Stimulated activated CD8-positive, alpha-beta memory T cell treated with anti-CD3 and anti-CD28 coated beads, Interleukin-4, amount 100 ng/mL, for 48 hours (primary cell): ENCODE measurements at places on chromosomes 1 and 21.

DNA sequence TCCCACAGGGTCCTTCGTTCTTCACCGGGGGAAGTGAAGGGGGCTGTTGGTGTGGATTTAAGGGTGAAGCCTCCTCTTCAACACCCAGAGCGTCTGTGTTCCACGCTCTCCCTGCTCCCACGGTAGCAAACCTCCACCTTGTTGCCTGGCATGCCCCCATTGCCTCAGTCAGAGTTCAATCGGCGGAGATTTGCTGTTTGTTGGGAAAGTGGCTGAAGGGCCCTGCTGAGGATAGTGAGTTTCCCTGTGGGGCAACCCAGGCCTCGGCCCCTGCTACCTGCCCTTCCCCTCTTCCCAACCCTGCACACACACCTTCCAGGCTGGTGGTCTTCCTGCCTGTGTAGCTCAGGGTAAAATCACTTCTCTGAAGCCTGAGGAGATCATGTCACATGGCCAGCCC is 60.5 kb downstream of the TOR1AIP2 start:
- no peak for DNase-seq

DNA sequence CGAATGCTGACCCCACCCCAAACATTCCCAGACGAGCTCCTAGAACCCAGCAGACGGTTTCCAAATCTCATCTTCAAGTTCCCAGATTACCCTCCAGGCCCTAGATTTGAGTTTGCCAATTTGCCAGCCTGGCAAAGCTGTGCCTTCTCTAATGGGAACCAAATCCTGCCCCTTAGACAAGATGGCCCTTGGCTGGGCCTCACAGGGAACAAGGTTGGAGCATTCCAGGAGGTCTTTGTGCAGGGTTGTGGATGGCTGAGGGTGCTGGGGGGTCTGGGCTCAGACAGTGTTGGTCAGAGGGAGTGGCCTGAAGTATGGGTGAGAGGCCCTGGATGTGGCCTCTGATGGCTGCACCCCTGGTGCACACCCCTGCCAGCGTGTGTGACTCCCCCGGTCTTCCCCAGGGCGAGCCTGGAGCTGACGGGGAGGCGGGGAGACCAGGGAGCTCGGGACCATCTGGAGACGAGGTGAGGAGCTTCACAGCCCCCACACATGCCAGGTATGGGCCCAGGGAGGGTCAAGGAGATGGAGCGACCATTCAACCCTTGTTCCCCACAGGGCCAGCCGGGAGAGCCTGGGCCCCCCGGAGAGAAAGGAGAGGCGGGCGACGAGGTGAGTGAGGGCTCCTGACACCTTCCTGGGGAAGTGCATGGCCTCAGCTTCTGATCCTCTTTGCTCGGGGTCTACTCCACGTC is 10.2 kb downstream of the COL6A1 start:
- DNase-seq = peak; percentile 18

DNA sequence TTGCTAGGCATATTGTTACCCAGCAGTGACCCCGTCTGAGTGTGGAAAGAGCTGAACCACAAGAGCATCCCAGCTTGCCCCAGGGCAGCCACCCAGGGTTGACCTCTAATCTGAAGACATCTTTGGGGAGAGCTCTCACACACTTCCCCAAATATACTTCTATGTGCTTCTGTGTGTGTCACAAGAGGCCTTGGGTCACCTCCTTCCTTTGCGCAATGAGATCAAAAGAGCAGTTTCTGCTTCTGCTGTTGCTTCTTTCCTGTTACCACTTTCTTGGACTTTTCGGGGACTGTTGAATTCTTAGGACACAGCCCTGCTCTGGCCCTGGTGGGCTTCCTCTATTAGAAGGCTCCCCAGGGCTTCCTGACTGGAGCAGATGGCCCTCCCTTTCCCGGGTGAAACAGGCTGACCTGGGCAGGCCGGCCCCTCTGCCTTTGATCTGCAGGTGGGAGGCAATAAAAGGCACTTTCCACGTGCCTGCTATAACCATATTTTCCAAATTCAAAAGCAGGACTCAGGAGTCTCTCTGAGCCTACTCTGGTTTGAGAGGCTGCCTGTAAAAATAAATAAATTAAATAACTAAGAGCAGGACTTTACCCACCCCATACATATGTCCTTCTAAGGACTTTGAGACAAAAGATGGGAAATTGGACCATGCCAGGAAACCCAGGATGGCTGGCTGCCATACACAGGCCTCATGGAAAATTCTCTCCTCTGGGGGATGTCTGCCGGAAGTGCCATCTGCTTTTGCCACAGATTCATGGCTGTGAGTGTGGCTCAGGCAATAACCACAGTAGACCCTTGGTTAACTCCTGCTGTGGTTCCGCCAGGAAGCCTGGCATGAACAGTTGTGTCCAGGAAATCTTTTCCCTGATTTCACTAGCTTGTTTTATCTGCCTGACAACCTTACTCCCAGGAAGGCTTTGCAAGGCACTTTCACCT is 28.3 kb upstream of the RCSD1 start:
- peak; percentile 45 for DNase-seq

GRCh38 chr1:68725001-68725752 is 228.3 kb upstream of the DEPDC1 start:
- no peak for DNase-seq

DNA sequence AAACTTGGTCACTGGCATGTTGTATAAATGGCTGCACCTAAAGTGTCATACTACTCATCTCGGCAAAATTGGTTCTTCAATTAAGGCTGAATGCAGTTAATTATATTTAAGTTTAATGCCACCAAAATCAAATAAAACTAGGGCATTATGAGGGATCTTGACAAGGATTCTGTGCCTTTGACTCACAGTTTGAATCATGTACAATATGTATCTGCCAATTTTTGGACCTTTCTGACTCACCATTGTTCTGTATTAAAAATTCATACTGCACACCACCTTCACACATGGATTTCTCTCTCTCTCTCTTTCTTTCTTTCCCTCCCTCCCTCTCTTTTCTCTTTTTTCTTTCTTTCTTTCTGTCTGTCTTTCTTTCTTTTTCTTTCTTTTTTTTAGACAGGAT is 14.1 kb upstream of the STXBP3 start:
- DNase-seq = no peak

DNA sequence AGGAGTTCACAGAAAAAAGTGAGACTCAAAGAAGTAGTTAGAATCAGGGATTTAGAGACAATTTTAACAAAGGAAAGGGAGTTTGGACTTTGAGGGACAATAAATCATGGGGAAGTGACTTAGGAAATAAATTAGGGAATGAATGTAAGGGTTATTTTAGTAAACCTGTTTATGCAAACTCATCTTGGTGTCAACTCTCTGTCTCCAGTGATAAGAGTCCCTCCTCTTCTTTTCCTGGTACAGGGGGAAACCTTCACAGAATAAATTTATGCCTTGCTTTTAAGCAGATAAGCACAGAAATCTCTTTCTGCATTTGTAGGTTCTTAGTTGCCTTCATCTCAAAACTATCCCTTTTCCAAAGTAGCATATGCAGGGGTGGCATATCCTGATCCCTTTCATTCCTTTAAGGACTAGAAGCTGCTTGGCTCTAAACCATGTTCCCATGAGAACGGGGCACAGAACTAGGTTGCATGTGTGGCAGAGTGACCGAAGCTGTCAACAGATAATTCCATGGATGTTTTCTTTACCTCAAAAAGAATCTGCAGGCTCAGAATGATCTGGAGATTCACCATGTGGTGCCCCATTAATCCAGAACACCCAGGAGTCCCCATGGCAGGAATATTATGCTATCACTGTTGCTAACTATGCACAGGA is 155.4 kb downstream of the ZNF648 start:
- no peak for DNase-seq

GRCh38 chr1:107132195-107132594 is 8.6 kb upstream of the NTNG1 start:
- DNase-seq = no peak

- DNase-seq = peak; percentile 81
Measured at GRCh38 chr21:29342363-29342957, 43.7 kb downstream of the BACH1 start.

DNA sequence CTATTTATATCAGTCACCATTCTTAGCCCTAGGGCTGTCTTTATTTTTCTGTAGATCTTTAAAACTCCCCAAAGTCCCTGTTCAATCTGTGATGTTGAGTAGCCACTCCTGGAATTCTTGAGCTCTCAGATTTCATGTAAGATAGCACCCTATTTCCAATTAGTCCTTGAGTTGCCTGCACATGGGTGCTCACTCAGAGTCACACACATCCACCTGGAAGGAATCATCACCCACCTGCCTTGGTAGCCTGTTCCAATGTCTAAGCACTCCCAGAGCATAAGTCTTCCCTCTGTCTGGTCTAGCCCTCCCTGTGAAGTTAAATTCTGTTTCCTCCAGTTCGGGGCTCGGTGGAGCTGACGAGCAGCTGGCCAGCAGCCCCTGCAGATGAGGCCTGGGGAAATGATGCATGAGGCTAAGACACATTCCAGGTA is 14.7 kb upstream of the ATF3 start:
- DNase-seq = no peak

GRCh38 chr1:117826540-117827078 is 102.8 kb downstream of the GDAP2 start:
- DNase-seq = no peak

GRCh38 chr1:171641076-171641864 is 11.2 kb downstream of the MYOC start:
- no peak for DNase-seq

DNA sequence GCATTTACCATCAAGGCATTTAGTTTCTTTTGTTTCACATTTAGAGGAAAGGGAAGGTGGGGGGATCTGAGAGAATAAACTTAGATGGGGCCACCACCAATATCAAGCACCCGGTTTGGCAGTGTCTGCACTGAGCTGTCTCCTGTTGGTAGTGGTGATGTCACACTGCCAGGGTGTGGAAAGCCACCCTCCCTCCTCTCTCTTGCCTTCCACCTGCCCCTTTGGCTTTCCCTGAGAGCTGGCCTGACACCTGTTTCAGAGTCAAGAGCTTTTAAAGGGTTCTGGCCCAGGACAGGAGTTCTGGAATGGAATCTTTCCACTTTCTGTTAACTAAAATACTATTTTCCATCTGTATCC is 13.4 kb downstream of the ATF3 start:
- DNase-seq = no peak

GRCh38 chr1:996851-997712 is 2.8 kb downstream of the HES4 start:
- DNase-seq = no peak

GRCh38 chr1:56491441-56491840 is 87.9 kb downstream of the PLPP3 start:
- no peak for DNase-seq

DNA sequence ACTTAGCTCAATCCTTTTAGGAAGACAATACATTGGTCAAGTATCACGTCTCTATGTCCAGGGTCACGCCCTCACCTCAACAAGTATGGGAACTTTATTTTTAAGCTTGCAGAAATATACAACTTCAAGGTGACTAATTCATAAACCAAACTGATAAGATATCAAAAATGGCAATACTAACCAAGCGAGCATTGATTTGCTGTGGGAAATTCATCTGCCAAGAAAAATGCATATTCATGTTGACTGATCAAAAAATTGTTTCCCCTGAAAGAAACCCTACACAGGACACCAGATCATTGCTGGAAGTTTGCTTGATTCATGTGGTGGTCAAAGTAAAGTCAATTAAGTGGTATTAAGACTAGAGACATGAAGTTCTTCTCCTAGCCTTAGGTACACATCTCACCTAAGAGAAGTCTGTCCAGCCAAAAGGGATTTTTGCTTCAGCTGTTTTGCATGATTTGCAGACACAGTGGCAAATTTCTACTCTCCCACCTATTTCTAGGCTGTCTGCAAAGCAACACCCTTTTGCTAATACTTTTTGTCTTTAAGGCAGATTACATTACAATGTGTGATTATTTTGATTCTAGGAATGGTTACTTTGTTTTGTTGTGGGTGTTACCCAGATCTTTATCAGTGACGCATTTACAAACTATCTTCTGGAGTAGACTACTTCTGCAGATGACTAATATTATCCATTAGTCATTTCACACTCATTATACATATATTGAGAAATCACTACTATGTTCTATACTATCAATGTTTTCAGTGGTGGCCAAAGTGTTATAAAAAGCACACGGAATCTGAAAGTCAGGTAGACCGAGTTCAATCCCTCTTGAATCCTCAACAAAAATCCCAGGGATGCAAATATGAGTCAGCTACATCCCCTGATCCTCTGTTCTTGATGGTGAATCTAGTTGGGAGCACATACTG is 12.4 kb downstream of the SAMSN1 start:
- DNase-seq = no peak

GRCh38 chr1:198771563-198772153 is 132.8 kb downstream of the PTPRC start:
- no peak for DNase-seq

GRCh38 chr1:97433094-97433823 is 487.6 kb downstream of the DPYD start:
- DNase-seq = no peak

DNA sequence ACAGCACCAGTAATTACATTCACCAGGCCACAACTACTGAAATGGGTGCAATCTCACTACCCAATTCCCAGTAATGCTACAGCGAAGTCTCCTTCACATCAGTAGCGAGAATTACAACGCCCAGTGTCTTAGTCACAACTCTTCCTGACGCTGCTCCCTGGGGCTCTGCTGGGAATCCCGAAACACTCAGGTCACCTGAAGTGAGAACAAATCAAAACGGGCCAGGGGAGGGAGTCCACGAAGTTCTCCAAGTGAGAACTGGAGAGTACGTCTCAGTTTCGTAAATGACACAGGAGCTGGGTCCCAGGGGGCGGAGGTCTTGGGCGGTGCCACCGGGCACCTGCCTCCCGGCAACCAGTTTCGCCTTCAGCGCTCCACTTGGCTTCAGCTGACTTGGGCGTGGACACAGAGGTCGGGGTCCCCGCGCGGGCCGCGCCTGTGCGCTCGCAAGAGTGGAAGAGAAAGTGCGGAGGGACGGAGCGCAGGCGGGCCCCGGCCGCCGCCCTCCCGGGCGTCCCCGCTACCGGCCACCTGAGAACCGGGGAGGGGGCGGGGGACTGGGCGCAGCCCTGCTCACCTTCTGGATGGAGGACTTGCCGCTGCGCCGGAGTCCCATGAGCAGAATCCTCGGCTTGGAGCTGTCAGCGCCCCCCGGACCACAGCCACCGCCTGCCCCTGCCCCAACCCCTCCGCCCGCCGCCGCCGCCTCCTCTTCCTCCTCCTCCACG is 575 bp downstream of the RRAGC start:
- peak; percentile 73 for DNase-seq

DNA sequence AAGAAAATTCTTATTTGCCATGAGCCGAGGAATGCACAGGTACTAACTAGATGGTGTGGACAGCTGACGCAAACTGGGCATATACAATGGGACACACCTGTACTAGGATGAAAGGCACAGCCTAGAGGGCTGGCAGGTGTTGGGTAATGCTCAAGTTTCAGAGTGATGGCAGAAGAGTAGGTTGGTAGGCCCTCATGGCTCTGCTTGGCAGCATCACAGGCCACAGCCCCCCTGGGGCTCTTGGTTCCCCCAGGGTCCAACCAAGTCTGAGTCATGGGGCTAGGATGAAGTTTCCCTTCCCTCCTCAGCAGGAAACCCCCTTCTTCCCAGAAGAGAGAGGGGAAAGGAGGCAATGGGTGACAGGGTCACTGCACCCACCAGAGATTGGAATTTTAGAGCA is 35.2 kb downstream of the SPEN start:
- DNase-seq = no peak
